ENCODE measurements at places on chromosomes 1 and 21.
A peak's percentile ranks its signal among the peaks of the same experiment; 100 is the strongest.

DNA sequence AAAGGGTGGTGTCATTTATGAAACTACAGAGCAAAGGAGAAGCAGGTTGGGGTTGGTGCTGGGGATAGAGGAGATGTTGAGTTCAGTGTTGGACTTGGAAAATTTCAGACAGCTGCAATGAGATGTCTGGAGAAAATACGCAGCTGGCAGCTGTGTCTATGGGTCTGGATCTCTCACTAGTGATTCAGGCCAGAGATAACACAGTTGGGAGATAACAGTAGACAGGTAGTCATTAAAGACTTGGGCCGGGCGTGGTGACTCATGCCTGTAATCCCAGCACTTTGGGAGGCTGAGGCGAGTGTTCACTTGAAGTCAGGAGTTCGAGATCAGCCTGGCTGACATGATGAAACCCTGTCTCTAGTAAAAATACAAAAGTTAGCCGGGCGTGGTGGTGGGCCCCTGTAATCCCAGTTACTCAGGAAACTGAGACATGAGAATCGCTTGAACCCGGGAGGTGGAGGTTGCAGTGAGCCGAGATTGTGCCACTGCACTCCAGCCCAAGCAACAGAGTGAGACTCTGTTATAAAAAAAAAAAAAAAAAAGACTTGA lies 2.5 kb upstream of the TFAP2E start:
- no peak for DNase-seq

GRCh38 chr21:40507978-40508377 lies 339.0 kb downstream of the DSCAM start:
- DNase-seq: no peak

- peak; percentile 67 for DNase-seq
Measured at GRCh38 chr1:24915816-24916602, 14.1 kb downstream of the RUNX3 start.

DNA sequence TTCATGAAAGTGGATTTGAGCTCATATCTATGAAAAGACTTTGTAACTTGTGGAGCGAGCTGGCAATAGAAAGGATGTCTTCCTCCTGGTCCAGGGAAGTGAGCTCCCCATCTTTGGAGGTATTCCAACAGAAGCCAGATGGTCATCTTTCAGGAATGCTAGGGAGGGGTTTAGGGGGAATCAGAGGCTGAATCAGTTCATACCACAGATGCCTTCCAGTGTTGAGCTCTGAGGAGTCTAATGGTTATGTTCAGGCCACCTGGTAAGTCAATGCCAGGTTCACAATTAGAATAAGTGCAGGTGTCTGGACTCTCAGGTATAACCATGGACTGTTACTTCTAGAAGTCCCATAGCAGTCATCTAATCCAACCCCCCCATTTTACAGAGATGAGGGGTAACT lies 119.1 kb downstream of the ACTL8 start:
- no peak for DNase-seq

- no peak for DNase-seq
Measured at GRCh38 chr1:7247791-7248548, 462.7 kb downstream of the CAMTA1 start.

All from GM12865 (cell line).